Stimulated activated CD4-positive, alpha-beta T cell treated with anti-CD3 and anti-CD28 coated beads, TNF-alpha, amount 100 ng/mL, for 4 hours (primary cell): ENCODE measurements at places on chromosomes 5 and 9.

DNA sequence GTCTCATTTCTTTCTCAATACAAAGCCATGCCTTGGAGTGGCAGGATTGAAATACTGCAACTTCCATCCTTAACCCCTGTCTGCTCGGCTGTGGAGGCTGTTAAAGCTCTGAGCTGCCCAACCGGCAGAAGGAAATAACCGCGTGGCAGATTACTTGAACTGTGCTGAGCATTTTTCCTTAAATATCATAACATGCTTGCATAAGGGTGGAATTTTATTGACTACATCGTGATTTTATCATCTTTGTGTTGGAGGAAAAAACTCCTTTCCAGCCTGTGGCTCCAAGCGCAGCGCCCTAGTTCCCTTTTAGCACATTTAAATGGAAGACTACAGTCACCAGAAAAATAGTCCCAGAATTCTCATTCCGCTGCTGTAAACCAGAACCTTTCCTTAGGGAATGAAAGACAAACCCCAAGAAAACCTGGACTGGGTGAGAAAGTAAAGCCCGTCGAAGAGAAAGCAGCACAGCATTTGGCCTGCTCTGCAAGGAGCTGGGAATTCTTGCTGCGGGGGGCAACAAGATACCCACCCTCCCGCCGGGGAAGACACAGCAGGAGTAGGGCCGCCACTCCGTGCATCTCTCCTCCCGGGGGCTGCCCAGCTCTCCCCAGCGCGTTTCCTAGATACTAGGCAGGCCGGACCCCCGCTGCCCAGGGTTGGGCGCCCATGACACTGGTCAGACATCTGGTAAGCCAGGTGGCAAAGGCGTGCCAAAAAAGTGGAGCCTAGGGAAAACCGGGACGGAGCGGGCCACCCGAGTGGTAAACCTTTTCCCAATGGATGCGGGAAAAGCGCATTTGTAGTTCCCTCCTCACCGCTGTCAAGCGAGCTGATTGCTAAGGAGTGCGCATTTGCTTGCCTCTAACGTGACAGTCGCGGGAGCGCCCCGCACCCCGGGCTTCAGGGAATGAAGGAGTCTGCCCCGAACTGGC is 1.3 kb downstream of the SHC3 start:
- no peak for DNase-seq

DNA sequence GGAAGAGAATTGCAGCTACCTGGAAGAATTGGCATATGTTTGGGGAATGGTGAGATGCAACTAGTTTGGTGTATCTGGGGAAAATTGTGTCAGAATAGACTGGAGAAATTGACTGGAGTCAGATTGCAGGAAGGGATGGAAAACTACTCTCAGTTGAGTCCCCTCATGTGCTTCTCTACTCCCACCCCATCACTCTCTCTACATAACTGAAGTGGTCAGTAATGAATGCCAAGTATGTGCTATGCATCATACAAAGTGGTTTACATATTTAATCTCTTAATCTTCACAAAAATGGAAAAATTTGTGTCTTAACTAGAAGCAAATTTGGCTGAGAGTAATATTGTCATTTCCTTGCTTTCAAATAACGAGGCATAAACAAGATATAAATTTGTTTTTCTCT is 146.4 kb upstream of the TNC start:
- DNase-seq, result no peak

DNA sequence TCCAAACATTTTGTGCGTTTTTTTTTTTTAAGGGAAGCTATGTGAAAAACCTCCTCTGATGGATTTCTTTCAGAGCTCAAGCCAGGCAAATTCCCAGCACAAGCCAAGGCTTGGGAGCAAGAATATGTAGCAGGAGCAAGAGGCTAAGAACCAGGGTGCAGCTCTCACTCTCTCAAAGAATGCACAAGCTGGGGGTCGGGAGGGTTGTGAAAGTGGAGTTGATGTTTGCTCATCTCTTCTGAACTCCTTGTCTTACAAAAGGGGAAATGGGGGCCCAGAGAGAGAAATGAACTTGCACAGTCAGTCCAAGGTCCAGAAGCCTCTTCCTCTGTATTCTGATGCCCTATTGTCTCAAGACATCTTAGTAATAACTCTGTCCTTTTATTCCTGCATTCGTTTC is 7.7 kb upstream of the TRAF1 start:
- no peak for DNase-seq

GRCh38 chr9:113868501-113868900 is 7.6 kb upstream of the ZNF618 start:
- no peak for DNase-seq

DNA sequence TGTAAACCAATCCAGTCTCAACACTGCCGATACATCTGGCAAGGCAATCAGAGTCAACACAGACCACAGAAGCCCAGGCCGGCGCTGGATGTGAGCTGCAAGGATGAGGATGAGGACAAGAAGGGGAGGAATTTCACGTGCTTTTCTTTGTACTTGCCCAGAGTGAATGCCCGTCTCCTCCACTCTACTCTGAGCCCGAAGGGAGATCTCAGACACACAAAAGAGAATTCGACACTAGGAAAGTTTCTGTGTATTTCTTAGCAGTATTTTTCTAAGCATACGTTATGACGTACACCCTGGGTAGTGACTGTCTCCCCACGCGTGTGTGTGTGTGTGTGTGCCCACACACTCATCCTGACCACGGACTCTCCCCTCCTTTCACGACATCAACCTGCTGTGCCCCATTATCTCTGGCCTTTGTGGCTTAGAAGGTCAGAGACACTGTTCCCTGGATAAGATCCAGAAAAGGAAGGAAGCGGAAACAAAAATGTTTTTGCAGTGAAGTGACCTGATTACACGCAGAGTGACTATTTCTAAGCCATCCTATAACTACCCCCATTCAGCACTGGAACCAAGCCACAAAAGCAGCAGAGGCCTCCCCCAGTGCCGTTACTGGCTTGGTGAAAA is 227.3 kb upstream of the DAPK1 start:
- no peak for DNase-seq

- DNase-seq, result no peak
These were observed 63.5 kb upstream of the BARX1 start for GRCh38 chr9:94018628-94019027.

- no peak for DNase-seq
These were observed 642 bp downstream of the SV2C start for GRCh38 chr5:76083555-76084495.

DNA sequence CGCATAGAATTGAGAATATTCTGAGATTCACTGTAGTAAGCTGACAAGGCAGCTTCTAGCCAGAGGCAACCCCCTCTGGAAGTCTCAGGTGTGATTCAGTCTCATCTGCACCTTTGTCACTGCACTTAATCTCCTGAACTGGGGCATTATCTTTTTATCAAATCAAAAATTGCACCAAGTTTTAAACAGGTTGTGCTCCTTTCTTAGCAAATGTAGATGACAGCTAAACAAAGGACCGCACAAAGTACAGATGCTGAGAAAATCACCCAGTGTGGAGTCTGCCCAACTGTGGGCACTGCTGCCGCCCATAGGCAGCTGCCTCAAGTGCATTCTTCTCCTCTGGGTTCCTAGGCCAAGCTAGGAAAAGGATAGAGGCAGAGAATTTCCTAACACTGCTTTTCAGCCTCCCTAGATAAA is 51.1 kb downstream of the STARD4 start:
- DNase-seq, result no peak

- no peak for DNase-seq
These were observed 861 bp downstream of the ZFYVE16 start for GRCh38 chr5:80408484-80409366.

- DNase-seq, result no peak
These were observed 18.4 kb upstream of the TTC1 start for GRCh38 chr5:159990506-159990905.

DNA sequence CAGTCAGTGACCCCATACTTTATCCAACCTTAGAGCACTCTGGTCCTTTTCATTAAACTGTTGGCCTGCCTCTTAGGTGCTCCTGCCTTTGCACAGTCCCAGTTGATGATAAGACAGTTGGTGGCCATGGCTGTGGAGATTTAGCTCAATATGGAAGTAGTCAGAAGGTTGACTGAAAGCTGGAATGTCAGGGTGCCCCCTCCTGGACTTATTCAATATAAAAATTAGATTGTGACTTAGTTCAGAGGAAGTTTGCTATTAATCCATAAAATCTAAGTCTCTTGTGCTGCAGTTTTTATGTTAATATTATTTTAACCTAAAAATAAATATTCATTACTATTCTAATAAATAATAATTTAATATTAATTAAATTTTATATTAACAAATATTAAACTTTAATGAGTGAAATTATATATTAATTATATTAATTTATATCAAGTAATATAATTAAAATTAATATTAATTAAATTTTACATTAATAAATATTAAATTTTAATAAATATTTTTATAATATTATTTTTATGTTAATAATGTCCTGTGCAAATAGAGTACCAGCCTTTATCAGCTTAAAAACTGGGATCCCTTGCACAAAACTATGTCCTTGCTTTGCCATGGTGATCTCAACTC is 77.7 kb upstream of the ADAMTSL1 start:
- DNase-seq, result no peak

- DNase-seq, result no peak
These were observed 24.2 kb upstream of the HAPLN1 start for GRCh38 chr5:83744821-83745220.

DNA sequence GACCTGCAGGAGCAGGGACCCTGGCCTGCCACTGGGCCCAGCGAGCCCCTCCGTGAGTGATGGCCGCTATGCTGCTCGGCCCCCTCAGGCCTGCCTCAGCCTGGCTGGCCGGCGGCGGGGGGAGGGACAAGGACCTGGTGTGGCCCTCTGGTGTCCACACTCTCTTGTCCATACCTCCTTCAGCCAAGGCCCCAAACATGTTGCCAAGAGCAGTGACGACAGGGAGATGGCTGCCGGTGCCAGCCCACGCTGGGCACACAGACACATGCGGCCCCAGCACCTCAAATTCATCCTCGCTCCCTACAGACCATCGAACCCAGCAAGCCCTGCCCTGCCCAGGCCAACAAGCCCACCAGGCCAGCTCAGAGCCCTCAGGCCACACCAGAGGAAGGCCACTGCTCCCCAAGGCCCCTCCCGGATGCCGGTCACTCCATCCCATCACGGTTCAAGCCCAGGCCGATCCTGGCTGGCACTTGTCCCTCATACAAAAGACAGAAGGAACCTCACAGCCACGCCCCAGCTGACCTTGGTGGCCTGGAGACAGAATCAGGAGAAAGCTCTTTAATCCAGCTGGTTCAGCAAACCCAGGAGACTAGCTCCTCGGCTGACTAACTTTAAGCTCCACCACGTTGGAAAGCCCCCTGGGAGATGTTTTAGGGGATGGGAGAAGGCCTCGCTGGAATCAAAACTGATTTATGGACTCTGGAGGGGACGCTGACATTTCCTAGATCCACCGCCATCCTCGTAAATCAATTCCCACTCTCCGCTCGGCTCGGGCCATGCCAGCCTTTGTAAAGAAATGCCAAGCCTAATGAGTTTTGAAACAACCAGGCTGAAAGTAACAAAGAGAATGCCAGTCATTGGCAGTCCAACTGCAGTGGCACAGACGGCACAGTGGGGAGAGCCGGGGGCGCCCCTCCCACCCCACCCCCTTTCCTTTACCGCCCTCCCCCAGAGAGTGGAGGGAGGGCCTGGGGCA is 84.9 kb downstream of the VAV2 start:
- no peak for DNase-seq

GRCh38 chr9:133862585-133863256 is 124.6 kb upstream of the SARDH start:
- DNase-seq, result no peak

DNA sequence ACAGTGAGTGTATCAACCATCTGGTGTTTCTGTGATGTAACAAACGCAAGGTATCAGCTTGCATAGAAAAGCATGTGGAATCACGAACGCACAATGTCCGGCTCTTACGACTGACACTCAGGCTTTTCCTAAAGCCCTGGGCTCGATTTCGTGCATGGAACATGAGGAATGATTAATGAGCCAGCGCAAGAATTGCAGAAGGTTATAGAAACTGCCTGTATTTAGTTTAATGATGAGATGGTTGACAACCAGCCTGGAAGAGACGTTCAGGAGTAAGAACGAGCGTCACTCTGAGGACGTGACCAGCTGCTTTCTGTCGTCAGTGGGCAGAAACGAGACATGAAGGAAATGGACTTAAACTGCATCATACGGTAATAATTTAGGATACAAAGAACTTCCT is 497.6 kb downstream of the IRX1 start:
- DNase-seq, result no peak

DNA sequence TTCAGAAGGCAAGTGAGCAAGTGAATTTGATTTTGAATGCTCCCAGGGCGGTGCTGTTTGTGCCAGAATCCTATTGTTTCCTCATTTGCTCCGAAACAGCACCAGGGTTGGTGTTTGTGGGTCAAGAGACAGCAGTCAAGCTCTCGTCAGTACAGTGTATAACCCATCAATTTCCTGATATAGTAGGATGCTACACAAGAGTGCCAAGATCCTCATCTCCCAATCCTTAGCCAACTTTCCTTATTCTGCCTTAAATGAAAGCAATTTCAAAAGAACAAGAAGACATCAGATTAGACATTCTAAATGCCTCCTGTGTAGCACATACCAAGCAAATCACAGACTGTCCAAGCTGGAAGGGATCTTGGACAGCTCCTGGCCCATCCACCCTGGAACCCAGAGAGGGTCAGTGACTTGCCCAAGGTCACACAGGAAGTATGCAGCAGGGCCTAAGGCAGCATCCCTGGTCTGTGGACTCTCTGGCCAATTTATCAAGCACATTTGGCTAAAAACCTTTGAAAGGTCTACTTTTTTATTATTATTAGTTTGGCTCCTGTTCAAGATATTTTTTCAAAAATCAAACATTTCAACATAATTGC is 4.5 kb downstream of the WHRN start:
- DNase-seq, result no peak

DNA sequence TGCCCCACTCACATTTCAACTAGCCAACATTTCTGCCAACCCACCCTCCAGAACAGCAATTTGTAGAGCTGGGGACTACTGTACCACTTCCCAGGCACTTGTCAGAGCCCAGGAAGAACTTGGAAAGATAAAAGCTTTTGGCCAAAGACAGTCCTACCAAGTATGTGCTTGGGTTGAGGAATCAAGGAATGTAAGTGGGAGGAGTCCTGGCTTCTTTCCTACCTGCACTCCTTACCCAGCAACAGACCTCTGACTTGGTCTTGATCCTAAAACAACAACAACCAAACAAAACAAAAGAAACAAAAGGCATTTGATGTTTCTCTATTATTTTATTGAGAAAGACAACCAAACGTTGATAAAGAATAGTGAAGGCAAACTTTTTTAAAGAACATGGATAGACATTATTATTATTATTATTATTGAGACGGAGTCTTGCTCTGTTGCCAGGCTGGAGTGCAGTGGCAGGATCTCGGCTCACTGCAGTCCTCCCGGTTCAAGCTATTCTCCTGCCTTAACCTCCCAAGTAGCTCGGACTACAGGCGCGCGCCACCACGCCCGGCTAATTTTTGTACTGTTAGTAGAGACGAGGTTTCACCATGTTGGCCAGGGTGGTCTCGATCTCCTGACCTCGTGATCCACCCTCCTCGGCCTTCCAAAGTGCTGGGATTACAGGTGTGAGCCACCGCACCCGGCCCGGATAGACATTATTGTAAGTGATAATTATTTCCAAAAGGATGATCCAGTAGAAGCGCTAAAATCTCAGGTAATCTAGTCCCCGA is 33.5 kb downstream of the ANXA2R start:
- no peak for DNase-seq

GRCh38 chr9:5518171-5518936 is 8.0 kb downstream of the PDCD1LG2 start:
- no peak for DNase-seq
